ENCODE measurements at places on chromosomes 1 and 21.

GRCh38 chr1:3453891-3454810 lies at the start of gene ARHGEF16:
Gene ARHGEF16, plus strand, starts transcription at chr1:3454665. Its CDS starts 8,420 bp downstream, at chr1:3463085.
- peak; percentile 34 for DNase-seq

DNA sequence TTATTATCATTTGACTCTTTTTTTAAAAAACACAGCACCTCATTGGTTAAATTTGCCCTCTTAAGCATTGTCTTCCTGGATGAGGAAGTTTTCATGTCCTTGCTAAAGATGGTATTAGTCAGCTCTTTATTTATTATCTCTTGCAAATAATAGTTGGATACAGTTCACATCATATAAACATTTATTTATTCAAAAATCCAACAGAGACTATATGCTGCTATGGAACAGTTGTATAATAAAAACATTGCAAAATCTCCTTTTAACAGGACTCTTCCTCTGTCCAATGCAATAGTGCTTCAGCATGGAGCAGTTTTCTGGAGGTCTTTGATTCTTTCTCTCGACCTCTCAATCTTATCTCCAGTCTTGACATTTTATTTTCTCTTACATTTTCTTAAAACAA lies 49.5 kb upstream of the VCAM1 start:
- DNase-seq: no peak

DNA sequence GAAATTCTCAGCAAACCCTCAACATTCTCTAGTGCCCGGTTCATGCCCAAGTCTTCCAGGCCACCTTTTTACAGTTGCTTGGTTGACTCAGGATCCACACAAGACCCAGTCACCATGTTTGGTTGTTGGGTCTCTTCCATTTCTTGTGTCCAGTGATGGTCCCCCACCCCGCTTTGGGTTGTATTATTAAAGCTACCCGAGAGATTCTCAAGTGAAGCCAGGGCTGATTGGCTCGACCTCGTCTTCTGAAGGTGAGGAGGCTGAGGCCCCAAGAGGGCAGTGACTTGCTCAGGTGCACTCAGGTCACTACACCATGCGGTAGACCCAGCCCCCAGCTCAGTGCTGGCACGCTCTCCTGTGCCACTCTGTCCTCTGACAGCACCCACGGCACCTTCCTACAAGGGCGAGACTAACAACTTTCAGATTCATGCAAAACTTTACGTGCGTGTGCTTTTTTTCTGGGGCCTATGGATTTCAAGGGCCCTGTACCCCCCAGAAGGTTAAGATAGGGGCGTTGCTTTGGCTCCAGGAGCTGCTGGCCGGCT lies 50.3 kb downstream of the CAPN9 start:
- DNase-seq: no peak

DNA sequence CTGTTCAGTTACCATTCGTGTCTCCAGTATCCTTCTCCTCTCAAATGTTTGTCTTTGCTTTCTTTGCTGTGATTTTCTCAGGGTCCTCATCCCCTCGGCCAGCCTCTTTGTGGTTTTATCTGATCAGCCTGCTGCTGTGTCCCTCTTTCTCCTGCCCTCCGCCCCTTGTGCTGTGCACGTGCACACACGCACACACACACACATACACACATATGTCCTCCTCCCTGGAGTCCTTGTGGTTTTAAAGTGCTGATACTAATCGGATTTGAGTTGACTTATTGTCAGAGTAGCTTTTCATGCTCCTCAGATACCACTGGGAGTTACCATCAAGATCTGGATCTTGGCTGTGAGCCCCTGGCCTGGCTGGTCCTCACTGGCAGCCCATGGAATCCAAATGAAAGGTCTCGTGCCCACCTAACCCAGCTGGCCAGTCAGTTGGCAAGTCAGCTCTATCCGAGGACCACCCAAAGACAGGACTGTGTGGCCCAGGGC lies 34.1 kb downstream of the QSOX1 start:
- DNase-seq: no peak

GRCh38 chr1:210302501-210302900 lies 26.2 kb upstream of the HHAT start:
- no peak for DNase-seq

DNA sequence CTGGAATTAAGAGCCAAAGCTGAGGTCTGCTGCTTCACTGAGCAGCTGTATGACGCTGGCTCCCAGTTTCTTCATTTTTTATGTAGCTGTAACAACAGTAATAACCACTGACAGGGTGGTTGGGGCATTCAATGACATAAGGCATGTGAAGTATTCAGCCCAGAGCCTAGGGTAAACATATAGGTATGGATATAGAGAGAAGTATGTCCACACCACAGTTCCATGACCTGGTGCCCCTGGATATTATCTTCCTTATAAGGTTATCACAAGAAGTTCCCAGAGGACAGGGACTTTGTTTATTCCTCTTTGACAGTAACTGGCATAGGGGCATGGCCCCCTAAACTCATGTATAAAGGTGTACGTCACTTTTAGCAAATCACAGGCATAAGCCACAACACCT lies 14.7 kb downstream of the RAB42 start:
- DNase-seq: no peak

DNA sequence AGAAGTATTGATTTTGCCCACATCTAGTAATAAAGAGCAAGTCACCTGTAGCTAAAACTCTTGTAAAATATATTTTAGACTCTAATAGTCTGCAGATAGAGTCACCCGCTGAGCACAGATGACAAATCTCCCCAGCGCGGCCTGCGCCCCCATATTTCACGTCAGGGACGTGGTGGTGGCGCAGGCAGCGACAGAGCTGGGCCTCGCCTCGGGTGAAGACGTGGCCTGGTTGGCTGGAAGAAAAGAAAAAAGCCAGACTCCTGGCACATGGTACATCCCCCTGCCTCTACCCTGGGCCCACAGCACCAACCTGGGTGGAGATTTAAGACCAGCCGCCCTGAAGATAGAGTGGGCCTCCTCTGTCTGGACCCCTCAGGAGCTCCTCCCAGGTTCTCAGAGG lies 6.0 kb upstream of the DMBX1 start:
- DNase-seq: no peak

DNA sequence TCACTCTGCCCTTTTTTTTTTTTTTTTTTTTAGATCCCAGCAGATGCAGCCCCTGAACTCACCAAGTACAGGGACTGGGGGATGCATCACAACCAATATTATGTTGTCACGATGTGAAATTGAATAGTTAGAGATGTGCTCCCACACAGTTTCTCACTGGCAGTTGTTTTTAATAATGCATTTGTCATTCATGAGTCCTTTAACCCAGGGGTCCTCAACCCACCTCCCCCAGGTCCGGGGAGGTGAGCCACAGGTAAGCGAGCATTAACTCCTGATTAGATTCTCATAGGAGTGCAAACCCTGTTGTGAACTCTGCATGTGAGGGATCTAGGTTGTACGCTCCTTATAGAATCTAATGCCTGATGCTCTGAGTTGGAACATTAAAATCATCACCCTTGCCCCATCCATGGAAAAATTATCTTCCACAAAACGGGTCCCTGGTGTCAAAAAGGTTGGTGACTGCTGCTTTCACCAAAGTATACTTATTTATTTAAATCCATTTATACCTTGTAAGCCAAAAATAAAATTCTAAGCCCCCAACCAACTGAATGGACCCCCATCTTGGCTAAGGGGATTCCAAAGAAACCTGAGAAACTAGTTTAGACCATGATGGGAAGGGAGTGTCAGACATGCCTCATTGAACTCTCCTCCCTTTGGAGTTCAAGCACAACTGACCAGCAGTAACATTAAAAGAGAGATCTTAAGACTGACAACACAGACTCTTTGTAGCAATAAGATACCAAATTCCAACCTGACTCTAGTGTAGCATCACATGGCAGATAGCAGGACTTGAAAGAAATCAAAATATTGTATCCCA lies 119.3 kb upstream of the ATP1A1 start:
- DNase-seq: no peak

DNA sequence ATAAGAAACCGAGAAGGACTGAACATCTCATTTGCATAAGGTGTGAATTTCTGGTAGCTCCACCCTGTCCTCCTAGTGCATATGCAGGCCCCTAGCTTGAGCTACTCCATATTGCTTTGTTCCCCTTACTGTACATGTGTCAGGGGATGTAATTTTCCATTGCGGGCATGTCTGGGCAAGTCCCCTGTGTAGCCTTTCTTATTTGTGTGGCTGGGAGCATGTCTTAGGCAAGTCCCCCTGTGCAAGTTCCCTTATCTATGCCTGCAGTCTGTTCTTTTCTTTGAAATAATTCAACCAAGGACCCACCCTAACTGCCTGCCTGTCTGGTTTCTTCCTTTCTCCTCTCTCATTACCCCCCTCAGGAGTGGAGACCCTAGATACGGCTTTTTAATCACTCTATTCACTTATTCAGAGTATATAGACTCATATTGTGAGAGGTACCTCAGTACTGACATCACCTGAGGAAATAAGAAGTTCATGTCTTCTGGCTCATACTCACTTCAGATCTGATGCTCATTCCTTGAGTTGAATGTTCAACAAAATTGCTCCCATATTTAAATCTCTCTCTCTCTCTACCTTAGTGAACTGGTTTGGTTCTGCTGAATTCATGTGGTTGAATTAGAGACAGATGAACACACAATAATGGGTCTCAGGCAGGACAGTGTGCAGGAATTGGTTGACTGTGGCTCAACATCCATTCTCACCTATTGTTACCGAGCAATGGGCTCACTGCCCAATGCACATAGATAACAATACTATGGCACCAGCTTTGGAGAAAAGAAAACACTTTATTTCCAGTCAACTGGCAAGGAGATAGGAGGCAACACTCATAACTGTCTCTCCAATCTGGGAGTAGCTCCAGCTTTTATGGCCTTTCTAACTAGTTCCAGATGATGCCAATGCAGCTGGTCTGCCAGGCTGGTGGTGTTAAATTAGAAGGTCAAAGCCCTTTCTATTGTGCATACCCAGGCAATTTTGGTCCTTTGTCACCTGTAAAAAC lies 27.9 kb upstream of the NPL start:
- DNase-seq: no peak

- no peak for DNase-seq
These were observed 62.5 kb downstream of the TRIM33 start for GRCh38 chr1:114448370-114449036.

DNA sequence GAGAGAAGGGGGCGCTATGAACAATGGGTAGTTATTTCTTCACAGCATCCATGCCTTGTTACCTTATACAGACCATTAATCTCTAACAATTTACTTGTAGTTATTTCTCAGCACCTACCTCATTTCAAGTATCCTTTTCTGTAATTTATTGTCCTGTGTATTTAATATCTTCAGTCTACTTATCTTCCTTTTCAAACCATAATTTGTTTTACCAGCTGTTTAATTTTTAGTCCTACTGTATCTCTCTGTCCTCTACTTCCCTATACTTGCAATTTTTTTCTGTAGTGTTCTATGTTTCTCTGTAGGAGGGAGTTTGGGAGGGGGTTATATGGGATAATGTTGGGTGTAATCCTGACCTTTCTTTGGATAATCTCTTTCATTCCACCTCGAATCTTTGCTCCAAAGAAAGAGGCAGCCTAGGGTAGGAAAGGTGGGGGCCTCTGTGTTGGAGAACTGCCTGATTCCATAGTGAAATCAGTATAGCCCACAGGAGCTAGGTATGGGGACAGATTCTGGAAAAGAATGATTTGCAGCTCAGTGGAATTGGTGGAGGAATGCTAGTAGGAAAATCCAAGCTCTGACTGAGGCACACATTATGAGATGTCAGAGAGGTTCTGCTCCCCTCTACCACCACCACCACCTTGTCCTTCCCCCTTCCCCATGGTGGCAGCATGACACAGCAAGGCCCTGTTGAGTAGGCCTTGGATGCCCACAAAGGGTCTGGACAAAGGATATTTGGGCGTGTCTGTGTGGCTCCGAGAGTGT lies 642 bp downstream of the MLLT11 start:
- no peak for DNase-seq

GRCh38 chr1:197024460-197024859 lies 42.6 kb downstream of the F13B start:
- DNase-seq: no peak

DNA sequence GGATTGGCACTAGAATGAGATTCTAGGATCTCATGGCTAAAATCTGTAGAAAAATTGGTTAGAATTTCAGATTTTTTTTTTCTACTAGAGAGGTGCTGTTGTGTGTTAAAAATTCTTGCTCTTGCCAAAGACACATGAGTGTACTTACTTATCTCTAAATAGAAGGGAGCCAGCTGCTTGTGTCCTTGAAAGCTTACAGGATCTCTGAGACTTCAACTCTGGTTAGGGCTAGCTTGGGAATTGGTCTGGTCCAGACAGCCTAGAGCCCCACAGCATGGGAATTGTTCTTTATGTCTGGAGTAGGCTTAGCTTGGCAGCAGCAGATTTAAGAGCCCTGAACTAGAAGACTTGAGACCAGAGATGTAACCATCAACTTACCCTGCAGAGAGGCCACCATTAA lies 37.3 kb downstream of the MACO1 start:
- DNase-seq: no peak

- no peak for DNase-seq
These were observed 15.1 kb downstream of the TRIM45 start for GRCh38 chr1:117106478-117106877.

DNA sequence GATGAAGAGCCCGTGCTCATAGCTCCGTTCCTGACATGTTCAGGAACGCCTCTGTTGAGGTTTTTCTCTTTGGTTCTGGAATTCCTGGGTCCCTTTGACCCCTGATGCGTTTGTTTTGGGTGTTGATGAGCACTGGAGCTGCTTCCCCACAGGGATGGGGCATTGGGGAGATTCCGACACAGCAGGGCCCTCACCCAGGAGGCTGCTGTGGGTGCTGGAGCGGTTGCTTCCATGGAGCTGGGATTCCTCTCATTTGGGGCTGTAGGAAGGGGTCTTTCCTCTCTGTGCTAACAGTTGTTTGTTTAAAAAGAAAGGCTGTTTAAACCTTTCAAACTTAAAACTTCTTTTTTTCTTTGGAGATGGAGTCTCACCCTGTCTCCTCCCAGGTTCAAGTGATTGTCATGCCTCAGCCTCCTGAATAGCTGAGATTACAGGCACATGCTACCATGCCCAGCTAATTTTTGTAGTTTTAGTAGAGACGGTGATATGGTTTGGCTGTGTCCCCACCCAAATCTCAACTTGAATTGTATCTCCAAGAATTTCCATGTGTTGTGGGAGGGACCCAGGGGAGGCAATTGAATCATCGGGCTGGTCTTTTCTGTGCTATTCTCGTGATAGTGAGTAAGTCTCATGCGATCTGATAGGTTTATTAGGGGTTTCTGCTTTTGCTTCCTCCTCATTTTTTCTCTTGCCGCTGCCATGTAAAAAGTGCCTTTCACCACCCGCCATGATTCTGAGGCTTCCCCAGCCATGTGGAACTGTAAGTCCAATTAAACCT lies 48.9 kb downstream of the SKI start:
- no peak for DNase-seq

- DNase-seq: no peak
These were observed 1.6 kb downstream of the DDI2 start for GRCh38 chr1:15618655-15619525.

GRCh38 chr1:5858844-5859407 lies 133.3 kb downstream of the NPHP4 start:
- no peak for DNase-seq

- DNase-seq: no peak
These were observed 10.7 kb upstream of the NUAK2 start for GRCh38 chr1:205332015-205332791.
